ENCODE measurements at places on chromosomes 1 and 21.
A peak's percentile ranks its signal among the peaks of the same experiment; 100 is the strongest.

- no peak for DNase-seq
These were observed 48.8 kb downstream of the TENT5C start for GRCh38 chr1:117654493-117655219.

- no peak for DNase-seq
These were observed 21.3 kb downstream of the RBM15 start for GRCh38 chr1:110360431-110360830.

- no peak for DNase-seq
These were observed 12.9 kb downstream of the PI4KB start for GRCh38 chr1:151314137-151314875.

DNA sequence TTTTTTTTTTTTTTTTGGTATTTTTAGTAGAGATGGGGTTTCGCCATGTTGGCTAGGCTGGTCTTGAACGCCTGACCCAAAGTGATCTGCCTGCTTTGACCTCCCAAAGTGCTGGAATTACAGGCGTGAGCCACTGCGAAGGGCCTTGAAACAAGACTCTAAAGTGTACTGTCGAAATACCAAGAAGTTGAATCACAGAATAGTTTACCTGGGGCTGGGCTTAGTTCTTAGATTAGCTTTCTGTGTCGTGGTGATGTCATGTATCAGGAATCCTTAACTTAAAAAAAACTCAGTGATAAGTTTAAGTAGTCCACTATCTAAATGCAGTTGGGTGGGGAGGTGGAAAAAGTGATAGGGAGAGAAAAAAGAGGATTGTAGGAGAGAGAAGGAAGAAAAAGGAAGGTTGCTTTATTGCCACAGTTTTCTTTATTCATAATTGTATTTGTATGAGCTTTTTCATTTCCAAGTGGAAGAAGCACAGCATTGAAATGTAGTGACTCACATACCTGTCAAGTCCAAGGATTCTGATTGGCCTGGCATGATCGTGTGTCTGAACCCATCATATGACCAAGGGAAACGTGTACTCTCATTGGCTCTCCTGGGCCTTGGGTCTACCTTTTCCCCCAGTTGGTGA, 13.4 kb downstream of the ITSN1 start:
- no peak for DNase-seq

- DNase-seq, result no peak
These were observed 45.5 kb downstream of the KCNAB2 start for GRCh38 chr1:6090996-6091822.

DNA sequence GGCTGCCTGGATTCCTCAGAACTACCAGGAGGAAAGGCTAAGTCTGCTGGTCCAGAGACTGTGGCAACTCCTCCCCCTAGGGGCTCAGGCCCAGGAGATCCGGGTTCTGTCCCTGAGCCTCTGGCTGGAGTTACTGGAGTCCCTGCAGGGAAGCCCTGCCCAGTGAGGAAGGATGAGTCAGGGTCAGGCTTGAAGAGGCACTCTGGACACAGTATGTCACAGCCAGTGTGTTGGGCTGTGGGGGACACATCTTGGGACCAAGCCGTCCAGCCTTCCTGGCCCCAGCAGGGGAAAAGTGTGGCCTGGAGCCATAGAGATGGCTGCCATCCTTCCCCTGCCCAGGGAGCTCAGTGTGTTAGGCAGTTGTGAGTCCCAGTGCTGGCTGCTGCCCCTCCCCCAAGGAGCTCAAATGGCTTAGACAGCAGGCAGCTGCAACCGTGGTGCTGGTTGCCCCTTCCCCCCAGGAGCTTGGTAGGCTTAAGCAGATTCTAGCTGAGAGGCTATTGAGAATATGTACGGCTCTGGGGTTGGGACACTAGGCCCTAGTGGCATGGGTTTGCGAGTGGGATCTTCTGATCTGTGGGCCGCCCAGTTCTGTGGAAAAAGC, 28.2 kb upstream of the RABGAP1L start:
- DNase-seq, result no peak

GRCh38 chr1:41390166-41390565, 28.9 kb downstream of the FOXO6 start:
- DNase-seq, result no peak

GRCh38 chr1:5858844-5859407, 133.3 kb downstream of the NPHP4 start:
- DNase-seq, result no peak

- peak; percentile 45 for DNase-seq
These were observed 14.6 kb upstream of the ZNF692 start for GRCh38 chr1:248873409-248873992.

DNA sequence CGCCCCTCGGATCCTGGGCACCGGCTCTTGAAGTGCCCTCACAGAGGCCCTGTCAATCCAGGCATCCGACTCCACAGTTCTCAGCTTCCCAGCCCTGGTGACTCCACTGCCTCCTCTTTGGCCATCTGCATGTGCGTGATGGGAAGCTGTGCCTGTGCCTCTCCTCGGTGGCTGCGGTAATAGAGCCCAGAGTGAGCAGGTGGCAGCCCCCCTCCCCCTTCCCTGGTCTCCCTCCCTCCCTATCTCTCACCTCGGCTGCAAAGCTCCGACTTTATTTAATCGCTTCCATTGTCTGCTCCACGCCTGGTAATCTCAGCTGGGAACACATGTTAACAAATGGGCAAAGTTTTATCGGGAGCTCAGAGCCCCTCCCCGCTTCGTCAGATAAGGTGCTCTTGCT, 91.9 kb downstream of the IGSF21 start:
- peak; percentile 62 for DNase-seq

DNA sequence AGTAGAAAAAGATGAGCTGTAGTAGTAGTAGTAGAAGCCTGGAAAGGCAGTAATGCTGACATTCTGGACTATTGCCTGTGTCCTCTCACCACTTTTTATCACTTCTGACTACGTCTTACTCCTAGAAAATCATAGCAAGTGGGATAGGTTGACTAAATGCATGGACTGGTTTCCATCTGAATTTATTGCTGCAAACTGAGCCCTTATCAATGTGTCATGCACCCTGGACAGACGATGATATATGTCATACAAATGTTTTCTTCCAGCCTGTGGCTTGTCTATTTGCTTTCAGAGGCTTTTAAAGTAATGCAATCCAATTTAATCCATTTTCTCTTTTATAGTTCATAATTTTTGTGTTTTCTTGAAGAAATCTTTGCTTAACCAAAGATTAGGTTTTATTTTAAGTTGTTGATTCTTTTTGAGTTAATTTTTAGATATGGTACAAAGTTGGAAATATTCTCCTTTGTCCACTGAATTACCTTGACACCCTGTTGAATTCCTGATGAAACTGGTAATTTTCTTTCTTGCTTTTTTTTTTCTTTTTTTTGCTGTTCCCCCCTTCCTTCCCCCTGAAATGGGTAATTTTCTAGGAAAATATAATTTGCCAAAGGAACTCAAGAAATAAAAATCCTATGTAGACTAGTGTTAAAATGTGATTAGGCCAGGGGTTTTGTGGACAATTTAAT, 47.1 kb downstream of the PHACTR4 start:
- DNase-seq, result no peak

DNA sequence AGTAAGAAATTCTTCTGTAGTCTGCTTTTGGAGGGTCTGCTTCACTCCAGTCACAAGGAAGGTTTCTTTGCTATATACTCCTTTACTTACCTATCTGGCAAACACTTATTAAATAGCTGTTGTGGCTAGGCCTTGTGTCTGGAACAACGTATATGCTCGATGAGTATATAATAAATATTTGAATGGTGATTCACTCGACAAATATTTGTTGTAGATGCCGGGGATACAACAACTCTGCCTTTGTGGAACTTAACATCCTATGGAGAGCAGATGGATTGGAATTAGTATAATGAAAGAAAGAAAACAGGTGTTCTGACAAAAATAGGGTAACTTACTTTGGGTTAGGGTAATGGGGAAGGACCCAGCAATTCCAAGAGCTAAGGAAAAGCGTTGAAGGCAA, 31.1 kb downstream of the KPNA6 start:
- no peak for DNase-seq

GRCh38 chr1:60134716-60135115, 61.1 kb upstream of the C1orf87 start:
- DNase-seq, result no peak

DNA sequence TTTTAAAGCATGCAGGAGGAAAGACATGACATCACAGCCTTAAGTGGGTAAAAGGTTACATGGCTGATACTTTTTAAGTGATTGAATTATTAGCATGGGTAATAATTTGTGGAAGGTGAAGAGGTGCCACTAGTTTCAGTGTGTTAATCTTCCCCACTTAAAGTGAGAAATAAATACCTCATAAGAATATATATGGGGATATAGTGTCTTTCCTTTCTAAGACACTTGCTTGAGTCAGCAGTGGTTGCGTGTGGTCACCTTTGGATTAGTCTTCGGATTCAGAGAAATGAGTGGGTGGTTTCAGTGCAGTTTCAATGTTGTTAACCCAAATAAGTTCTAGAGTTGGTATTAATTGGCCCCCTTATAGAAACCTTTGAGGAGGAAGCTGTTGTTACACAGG, 94.1 kb downstream of the ADGRL2 start:
- no peak for DNase-seq

GRCh38 chr1:10735563-10736305, 60.7 kb downstream of the CASZ1 start:
- no peak for DNase-seq

- DNase-seq, result no peak
These were observed 853 bp downstream of the USP16 start for GRCh38 chr21:29025328-29025713.

GRCh38 chr1:17531682-17532487, 7.6 kb upstream of the ARHGEF10L start:
- peak; percentile 10 for DNase-seq

DNA sequence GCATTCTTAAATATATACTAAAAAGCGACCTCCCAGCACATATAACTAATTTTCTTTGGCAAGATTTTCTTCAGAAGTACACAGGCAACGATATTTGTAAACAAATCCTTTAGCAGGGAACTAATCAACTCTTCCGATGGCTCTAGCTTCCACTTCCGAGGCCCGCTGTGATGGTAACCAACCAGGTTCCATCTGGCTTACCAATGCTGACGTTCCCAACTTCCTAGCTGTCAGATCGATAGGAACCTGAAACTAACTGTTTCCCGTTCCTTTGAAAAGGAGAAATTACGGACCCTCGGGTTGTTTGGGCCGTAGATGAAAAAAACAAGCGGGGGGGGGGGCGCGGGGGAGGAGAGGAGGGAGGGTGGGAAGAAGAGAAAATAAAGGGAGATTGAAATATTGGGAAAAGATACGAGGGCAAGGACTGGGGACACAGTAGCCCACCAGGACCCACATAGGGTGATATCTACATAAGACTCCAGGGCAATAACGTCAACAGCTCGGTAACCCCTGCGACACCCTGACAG, 513 bp downstream of the GTF2B start:
- no peak for DNase-seq

- no peak for DNase-seq
These were observed 434.8 kb downstream of the LMO4 start for GRCh38 chr1:87763483-87763882.

DNA sequence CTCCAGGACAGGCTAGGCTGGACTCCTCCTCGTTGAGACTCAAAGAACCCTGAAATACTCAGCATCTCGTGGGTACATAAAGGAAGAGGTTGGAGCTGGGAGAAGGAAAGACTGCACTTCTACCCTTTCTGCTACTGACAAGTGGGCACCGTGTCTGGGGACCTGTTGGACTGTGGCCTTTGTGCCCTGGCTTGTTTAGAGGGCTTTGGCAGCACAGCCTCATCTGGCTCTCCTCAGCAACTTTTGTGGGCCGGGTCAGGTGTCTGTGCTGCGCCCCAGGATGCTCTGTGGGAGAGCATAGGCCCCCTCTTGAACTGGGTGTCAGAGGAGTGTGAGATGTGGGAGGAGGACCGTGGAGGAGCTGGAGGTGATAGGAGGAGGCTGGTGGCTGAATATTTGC, 142.4 kb downstream of the FCRL5 start:
- no peak for DNase-seq

GRCh38 chr1:165288350-165289120, 68.0 kb downstream of the LMX1A start:
- DNase-seq, result peak; percentile 66

- DNase-seq, result peak; percentile 96
These were observed 115.6 kb downstream of the SIK1 start for GRCh38 chr21:43311301-43311817.

- DNase-seq, result no peak
These were observed 35.1 kb downstream of the MSTO1 start for GRCh38 chr1:155645034-155645598.

DNA sequence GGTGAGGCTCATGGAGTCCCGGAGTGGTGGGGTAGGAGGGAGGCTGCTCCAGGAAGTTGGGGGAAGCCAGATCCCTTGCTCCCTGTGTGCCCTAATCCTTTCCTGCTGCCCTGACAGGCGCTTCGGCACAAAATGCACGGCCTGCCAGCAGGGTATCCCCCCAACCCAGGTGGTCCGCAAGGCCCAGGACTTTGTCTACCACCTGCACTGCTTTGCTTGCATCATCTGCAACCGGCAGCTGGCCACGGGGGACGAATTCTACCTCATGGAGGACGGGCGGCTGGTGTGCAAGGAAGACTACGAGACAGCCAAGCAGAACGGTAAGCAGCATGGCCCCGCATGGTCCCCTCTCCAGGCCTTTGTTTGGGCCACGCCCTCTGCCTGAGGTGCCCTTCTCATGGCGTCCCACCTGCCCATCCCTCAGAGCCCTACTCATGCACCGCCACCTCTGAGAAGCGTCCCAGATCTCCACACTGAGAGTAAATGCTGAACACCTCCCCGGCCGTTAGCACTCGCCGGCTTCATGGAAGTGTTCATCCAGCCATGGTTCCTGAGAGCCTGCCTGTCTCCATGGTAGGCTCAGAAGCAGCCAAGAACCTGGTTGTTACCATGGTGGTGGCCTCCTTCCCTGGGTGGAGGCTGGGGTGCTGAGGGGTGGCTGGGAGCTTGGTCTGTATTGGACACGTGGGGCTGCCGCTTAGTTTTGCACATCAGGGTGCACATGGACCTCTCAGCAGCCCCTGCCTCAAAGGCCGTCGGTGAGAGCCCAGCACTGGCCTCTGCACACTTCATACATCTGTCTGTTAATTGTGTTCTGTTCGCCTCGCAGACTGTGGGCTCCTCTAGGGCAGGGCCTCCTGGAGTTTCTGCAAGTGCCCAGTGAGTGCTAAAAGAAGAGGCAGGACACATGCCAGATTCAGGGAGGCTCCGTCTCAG, 36.5 kb downstream of the LHX4 start:
- DNase-seq, result no peak

DNA sequence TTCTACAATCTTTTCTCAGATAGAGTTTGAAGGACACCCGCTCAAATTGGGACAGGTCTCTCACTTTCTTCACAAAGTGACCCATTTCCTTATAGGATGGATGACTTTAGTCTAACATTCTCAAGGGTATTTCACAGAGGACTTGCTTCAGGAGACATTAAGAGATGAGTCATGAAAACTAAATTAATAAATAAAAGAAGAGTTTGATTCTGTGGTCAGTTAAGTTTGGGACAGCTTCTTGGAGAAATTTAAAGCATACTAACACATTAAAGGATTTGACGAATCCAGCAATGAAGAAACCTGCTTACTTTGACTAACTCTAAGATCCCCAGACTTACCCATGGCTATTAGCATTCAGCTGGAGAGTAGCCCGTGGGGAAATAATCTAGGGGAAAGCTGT, 95.6 kb upstream of the RAB3GAP2 start:
- no peak for DNase-seq

DNA sequence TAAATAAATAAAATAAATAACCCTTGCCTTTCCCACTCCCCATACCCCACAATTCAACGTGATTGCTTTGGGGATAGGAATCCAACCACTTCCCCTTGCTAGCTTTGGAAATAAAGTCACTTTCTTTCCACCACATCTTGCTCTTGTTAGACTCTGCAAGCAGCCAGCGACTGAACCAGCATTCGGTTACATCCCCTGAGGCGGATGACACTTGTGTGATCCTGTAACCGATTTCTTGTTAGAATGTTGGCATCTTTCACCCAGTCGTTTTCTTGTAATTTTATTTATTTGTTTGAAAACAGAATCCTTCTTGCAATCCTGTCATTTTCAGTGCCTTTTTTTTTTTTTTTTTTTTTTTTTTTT, 1.6 kb upstream of the IFNGR2 start:
- no peak for DNase-seq
